Heart left ventricle (tissue), 16 donors: ENCODE measurements at places on chromosomes 1 and 21. TPM values are rescaled to one million over a fixed set of nuclear protein-coding genes. Genes with fewer than 3 reads are reported as not detected.

The SH3BGR gene
- polyA plus RNA-seq: 193 TPM

The CYB561D1 gene
- polyA plus RNA-seq: 2.1 TPM

The C1QC gene
- 50.0 TPM for polyA plus RNA-seq

The EEIG2 gene
- 1.2 TPM for polyA plus RNA-seq

The PTPRU gene
- polyA plus RNA-seq: 13.8 TPM

The ESRRG gene
- polyA plus RNA-seq: 13.3 TPM

The AGMAT gene
- 0.12 TPM for polyA plus RNA-seq

The FAM72D gene
- polyA plus RNA-seq: 0.06 TPM

The DYNLT5 gene
- polyA plus RNA-seq: 1.7 TPM

The FCRL5 gene
- polyA plus RNA-seq: not detected

The ITLN2 gene
- polyA plus RNA-seq: 0.23 TPM

The SH2D1B gene
- not detected for polyA plus RNA-seq
